Stimulated activated CD8-positive, alpha-beta memory T cell treated with anti-CD3 and anti-CD28 coated beads, Interleukin-2, amount 100 ng/mL, for 1 hour (primary cell): ENCODE measurements at places on chromosomes 1 and 21.

DNA sequence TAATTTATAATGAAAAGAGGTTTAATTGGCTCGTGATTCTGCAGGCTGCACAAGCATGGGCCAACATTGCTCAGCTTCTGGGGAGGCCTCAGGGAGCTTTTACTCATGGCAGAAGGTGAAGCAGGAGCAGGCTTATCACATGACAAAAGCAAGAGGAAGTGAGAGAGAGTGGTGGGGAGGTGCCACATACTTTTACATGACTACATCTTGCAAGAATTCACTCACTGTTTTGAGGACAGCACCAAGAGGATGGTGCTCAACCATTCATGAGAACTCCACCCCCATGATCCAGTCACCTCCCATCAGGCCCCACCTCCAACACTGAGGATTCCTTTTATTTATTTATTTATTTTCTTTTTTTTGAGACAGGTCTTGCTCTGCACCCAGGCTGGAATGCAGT is 5.5 kb upstream of the PLEKHM2 start:
- DNase-seq, result no peak

DNA sequence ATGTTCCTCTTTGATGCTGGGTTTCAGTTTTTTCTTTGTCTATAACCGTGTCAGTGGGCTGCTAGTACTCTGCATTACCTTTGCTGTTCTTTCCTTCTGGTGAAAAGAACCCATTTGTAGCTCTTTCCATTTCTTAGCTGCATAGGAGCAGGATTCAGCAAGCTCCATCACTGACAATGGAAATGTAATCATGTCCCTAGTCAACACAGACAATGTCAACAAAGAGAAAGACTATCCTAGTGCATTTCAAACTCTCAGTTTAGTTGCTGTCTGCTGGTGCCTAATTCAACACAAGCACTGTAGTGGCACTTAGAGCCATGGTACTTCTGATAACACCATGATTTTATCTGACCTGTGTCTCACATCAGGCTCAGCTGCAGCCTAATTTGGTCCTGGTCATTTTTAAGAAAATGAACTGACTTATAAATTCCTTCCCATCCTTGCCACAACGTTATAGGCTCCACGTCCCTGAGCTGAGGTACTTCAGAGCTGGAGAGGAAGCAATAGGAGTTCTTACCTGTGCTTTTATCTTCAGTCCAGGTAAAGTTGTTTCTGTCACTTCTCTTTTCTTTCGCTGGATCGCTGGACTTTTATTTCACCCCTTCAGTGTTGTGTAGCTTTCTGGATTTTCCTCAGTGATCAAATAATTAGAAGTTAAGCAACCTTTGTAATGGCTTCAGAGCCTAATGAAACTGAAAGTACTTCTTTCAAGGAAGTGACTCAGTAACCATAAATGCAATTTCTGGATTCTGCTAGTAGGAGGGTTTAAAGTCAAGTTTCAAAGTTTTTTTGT is at the start of gene GBP3:
Gene GBP3 (minus strand): TSS at position 700 of the 793 bp plus-strand sequence. CDS start 2,145 bp downstream, outside the sequence.
- no peak for DNase-seq

GRCh38 chr1:100076319-100076718 is 56.4 kb downstream of the SASS6 start:
- DNase-seq, result no peak

DNA sequence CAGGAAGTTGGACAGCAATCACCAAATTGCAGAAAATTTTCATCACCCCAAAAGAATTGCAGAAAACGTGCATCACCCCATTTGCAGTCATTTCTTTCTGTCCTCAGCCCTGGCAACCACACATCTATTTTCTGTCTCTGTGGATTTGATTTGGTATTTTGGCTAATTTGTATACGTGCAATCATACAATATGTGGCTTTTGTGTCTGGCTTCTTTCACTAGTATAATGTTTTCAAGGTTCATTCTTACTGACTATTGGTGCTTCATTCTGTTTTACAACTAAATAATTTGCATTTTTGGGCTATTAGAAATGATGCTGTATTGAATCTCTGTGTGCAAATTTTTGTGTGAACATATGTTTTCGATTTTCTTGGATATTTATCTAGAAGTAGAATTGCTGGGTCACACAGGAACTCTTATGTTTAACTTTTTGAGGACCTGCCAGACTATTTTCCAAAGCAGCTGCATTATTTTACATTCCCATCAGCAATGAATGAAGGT is 24.8 kb upstream of the PRDM2 start:
- no peak for DNase-seq

DNA sequence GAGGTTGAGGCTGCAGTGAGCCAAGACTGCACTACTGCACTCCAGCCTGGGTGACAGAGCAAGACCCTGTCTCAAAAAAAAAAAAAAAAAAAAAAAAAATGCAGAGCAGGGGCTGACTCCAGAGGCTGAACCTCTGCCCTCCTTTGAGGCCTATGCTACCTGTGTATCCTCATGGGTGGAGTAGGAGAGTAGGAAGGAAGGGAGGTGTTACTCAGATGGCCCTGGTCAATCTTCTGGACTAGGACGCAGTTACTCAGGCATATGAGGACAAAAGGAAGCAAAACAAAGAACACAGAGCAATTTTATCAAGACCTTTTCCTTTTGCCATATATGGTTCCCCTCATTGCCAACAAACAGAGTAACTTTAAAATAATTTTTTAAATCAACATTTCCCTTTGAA is 35.2 kb downstream of the TGFBR3 start:
- DNase-seq, result no peak

GRCh38 chr1:223350361-223350908 is 13.5 kb downstream of the SUSD4 start:
- DNase-seq, result no peak

DNA sequence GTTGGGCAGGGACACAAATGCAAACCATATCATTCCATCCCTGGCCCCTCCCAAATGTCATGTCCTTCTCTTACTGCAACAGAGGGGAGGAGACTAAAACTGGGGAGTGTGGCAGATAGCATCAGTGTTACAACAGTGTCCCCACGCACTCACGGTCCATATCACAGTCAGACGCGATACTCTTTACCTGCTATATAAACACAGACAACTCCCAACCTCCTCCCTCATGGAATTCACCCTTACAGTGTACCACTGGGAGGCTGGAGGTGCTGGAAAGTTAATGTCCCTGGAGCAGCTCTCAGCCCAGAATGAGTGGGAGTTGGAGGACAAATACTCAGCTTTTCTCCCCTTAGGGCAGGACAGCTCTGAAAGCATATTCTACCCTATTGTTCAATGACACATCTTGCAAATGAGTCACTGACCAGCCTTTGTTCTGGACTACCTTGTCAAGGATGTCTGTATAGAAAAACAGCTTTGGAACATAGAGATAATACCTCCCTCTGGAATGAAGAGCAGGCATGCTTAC is 445.9 kb downstream of the SETD4 start:
- DNase-seq, result no peak

GRCh38 chr1:205700865-205701401 is 20.6 kb upstream of the SLC45A3 start:
- DNase-seq, result no peak

GRCh38 chr1:107649023-107649422 is 316.0 kb downstream of the VAV3 start:
- DNase-seq, result no peak

- no peak for DNase-seq
Measured at GRCh38 chr1:3772715-3773571, at the start of gene SMIM1. SMIM1 (plus strand) TSS chr1:3772749; CDS start chr1:3775374, 2,625 bp downstream.

GRCh38 chr1:117795190-117795589 is 134.2 kb downstream of the GDAP2 start:
- DNase-seq, result no peak

DNA sequence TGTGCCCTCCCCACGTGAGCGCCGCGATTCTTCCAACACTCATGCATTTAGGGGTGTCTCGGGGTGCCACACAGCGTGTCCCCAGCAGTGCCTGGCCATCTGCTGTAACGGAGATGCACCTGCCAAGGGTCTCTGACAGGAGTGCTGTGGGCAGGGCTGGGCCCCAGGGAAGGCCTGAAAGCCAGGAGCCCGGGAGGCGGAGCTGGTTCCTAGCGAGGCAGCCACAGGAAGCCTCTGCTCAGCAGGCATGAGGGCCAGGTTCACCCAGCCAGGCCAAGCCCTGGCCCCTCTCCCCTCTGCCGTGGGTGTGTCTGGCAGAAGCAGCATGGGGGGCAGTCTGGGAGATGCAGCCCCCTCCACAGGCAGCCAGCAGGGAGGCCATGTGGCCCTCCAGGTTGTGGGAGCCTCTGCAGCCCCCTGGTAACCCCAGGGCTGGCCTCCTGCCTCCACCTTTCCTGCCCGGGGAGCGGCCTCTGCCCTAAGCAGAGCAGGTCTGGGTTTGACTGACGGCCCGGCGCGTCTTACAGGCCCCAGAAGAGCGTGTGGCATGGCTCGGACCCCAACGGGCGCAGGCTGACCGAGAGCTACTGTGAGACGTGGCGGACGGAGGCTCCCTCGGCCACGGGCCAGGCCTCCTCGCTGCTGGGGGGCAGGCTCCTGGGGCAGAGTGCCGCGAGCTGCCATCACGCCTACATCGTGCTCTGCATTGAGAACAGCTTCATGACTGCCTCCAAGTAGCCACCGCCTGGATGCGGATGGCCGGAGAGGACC is 30.4 kb downstream of the SLC19A1 start:
- no peak for DNase-seq

DNA sequence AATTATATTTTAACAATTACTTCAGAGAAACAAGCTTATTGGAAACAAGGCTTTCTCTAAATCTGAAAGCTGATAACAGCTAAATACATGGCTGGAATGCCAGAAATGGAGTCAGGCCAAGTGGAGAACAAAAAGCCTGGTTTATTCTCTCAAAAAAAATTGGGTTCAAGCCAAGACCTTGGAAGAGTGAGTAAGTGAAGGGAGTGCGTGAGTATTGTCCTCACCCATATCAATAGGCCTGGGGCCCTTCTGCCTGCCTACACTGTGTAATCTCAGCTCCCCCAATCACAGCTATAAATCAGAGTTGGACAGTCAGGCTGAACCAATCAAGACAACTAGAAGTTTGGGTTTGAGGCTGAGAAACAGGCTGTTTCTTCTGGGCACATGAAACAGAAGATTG is 7.4 kb downstream of the KYAT3 start:
- no peak for DNase-seq

DNA sequence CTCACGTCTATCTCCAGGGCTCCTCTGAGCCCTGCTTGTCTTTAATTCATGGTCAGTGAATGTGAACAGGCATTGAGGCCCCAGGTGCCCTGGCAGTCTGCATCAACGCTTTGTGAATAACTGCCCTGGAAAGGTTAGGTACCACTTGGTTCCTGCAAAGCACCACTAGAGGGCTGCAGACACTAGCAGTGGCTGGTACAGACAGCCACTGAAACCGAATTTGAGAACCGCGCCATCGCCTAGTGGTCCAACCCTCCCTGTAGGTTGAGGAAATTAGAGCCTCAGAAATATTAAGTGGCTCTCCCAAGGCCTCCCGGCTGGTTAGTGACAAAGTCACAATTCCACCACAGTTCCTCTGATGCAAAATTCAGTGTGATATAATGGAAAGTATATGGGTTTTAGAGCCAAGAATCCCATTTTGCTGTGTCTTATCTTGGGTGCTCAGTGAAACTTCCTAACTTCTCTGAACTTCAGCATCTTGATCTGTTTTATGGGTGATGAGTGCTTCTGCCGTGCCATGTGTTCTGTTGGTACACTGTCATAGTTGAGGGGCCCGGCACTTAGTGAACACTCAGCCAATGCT is 46.2 kb upstream of the BCL9 start:
- peak; percentile 29 for DNase-seq

GRCh38 chr1:1315435-1315954 is 7.1 kb downstream of the PUSL1 start:
- DNase-seq, result no peak

- DNase-seq, result no peak
Measured at GRCh38 chr1:203934027-203934426, 72.6 kb downstream of the SNRPE start.

DNA sequence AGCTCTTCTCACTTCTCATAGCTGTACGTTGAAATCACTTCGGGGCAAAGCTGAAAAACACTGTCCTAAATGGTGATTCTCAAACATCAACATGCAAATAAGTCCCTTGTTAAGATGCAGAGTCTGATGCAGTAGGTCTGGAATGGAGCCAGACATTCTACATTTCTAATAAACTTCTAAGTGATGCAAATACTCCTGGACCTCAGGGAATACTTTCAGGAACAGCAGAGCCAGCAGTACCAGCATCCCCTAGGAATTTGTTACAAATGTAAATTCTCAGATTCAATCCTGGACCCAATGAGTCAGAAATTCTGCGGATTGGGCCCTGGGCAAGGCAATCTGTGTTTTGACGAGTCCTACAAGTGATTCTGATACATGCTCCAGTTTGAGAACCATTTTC is 152.3 kb downstream of the PCNX2 start:
- no peak for DNase-seq

- DNase-seq, result no peak
Measured at GRCh38 chr1:91731815-91732214, 154.1 kb downstream of the TGFBR3 start.

DNA sequence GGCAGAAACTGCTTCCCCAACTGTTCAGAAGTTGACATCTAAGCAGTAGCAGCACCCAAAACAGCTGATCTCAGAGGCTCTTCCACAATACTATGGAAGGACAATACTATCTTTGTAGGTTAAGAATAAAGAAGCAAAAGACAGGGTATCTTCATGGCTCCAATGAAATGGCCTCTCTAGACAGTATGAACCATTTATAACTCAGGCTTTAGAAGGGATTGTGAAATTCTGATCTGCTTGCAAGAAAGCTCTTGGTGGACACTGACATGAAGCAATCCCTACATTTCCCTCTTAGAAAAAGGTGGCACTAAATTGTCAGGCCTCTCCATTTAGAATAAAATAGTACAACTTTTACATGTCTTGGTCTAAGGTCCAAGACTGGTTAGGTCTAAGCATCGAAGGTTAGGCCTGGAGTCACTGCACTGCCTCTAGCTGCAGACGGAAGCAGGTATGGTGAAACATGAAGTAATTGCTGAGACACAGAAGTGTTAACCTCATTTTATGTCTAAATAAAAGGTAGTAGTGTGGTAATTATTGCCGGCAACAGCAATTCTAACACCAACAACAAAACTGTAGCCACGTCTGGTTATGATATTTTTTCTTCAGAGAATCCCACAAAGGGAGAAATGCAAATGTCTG is 50.6 kb upstream of the HP1BP3 start:
- no peak for DNase-seq

- DNase-seq, result no peak
Measured at GRCh38 chr1:155777582-155777981, 79.4 kb downstream of the GON4L start.

- no peak for DNase-seq
Measured at GRCh38 chr1:235107368-235108184, 21.1 kb downstream of the TOMM20 start.
